ENCODE measurements at places on chromosomes 6 and 20.
A peak's percentile ranks its signal among the peaks of the same experiment; 100 is the strongest.

DNA sequence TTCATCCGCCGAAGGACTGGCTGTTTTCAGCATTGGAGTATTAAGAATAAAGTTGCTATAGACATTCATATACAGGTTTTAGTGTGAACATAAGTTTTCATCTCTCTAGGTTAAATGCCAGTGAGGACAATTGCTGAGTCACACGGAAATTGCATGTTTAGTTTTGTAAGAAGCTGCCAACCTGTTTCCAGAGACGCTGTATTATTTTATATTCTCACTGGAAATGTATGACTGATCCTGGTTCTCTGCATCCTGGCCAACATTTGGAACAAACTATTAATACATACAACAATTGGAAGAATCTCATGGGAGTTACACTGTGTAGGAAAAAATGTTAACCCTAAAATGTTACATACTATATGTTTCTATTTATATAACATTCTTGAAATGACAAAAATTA lies 16.7 kb upstream of the TGM6 start:
- DNase-seq, result no peak

- no peak for DNase-seq
These were observed 80.2 kb downstream of the FAM50B start for GRCh38 chr6:3929281-3929798.

DNA sequence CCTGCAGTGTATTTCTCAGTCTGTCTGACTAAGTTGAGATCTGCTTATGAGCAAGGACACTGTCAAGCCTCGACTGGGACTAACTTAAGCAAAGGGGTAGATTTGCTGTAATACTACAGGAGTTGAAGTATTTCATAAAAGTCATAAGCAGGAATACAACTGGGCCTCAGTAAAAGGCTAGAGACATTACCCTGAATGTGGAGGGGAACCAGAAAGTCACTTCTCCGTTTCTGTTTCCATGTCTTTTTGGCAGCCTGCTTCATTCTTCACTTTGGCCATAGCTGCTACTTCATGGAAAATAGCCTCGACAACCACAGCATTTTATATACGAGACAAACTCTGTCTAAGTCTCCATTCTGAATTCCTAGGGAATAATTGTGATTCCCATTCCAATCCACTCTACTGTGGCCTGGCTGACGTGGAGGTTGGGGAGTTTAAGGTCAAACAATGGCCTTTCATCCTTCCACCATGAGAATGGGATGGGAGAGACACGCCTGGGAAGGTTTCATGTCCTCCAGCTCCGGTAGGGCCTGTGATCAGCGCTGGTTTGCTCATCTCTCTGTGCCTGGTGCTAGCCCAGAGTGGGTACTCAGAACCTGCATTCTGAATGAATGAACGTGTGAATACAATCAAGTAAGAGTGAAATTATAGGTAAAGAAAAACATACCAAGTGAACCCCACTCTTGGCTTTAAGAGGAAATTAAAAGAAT lies 37.1 kb upstream of the DUSP22 start:
- DNase-seq, result no peak

DNA sequence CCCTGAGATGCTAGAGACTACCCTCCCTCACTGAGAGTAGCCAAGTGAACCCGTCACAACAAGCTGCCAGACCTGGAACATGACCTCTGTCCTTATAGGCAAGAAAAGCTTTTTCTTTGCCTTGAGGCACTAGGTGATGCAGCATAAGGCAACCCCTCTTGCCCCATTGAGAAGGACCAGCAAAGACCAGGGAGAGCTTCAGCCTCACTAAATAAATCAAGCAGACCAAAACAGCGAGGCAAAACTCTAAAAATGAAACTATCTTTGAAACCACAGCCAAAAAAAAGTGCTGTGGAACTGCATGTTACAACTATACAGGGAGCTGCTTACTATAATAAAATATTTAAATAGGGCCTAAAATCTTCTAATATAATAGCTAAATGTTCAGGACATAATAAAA lies 62.6 kb upstream of the FAM83B start:
- DNase-seq, result no peak

GRCh38 chr20:57323034-57323433 lies 6.6 kb upstream of the SPO11 start:
- no peak for DNase-seq

DNA sequence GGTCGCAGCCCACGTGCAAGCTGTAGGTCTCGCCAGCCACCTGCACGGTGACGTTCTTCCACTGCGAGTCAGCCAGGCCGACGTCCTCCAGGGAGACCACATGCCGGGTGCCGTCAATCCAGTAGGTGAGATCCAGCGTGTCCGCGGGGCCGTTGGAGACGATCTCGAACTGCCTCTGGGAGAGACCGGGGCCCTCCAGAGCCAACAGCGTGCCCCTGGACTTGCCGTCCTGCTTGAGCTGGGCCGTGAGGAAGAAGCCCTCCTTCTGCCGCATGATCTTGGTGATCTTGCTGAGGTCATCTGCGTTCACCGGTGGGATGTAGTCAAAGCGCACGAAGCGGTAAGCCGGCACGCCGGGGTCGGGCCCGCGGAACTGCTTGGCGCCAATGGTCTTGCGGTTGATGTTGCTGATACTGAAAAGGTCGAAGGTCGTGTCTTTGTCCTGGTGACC lies 5.1 kb downstream of the THBS2 start:
- DNase-seq, result no peak

DNA sequence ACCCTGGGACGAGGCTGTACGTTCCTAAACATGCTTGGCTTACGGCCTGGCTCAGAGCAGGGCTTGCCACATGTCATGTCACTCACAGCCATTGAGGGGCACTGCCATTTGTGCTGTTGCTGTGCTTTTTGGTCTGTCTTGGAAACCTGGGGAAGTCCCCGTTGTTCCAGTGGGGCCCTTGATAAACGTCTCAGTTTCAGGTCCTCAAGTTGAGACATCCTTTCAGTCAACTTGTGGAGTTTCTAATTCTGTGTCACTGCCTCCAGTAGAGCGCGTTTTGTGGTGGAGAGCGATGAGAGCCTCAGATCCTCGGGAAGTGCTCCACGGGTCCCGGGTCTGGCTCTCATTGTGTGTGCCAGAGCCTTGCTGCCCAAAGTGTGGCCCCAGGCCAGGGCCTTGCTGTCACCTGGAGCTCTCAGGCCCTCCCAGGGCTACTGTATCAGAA lies 43.0 kb upstream of the CCR6 start:
- no peak for DNase-seq

GRCh38 chr6:74250161-74250818 lies 554.3 kb downstream of the CD109 start:
- no peak for DNase-seq

DNA sequence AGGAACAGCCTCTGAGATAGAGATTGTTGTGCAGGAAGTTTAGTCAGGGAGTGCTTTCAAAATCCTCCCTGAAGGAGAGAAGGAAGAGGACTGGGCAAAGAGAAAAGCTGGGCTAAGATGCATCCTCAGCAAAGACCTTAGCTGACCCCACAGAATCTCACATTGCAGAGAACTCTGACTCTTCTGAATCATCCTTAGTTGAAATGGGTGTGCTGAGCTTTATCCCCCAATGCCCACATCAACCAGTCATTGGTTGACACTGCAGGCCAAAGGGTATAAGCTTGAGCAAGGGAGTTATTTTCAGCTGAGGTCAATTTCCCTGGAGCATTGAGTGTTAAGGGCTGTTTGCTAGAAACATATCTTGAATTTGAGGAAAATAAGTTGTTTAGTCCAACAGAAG lies 732.2 kb downstream of the CBLN4 start:
- no peak for DNase-seq

DNA sequence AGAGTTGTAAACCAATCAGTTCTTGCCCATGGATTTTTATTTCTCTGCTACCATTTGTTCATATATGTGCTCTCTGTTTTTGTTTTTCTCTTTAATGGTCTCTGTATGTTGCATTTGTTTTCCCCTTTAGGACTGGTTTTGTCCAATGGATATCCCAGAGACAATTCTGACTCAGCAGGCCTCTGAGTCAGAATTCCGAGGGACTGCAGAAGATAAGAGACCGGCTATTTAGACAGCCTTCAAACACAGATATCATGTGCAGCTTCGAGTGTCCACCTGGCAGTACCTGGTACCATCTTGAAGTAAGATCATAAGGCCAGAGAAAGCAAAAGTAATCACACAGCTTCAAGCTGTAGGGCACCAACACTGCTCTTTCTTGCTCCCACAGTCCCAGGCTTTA lies 125.5 kb downstream of the ELOVL4 start:
- DNase-seq, result no peak

DNA sequence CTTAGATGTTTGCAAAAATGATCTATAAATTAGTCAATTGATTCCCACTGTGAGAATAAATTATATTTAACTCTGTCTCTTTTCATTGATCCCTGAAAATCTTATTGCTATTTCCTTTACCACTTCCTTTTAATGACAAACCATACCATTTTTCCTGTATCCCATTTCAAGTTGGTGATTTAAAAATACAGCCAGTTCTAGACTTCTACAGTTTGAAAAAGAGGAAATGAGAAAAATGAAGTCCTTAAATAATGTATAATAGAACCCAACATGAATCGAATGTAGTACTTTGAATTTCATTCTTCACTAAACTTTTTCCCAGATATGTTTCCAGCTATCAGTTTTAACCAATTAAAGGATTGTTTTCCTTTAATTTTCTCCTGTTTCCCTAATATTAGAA lies 29.5 kb upstream of the SDHAF4 start:
- DNase-seq, result no peak

GRCh38 chr6:39335780-39336545 lies 13.5 kb upstream of the KCNK16 start:
- no peak for DNase-seq

DNA sequence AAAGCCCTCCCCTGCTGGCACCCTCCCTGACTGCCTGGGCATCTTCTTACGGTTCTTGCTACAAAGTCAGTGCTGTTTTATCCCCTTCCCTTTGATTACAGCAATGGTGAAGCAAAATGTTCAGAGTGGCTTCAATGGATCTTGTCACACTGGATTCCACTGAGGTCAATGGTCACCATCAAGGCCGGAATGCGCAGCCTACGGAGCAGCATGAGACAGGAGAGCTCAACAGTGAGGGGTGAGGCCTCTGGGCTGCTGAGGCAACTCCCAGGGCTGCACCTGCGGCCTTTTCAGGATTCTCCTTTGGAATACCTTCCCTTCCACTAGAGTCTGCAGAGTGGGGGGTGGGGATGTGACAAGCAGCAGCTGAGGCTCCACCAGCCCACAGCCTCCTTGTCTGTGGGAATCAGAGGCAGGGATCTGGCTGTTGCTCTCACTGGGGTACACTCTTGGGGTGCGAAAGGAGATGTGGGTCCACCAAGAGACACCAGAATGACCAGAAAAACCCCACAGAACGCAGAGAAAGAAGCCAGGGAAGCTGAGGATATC lies 40.4 kb upstream of the EMILIN3 start:
- no peak for DNase-seq

DNA sequence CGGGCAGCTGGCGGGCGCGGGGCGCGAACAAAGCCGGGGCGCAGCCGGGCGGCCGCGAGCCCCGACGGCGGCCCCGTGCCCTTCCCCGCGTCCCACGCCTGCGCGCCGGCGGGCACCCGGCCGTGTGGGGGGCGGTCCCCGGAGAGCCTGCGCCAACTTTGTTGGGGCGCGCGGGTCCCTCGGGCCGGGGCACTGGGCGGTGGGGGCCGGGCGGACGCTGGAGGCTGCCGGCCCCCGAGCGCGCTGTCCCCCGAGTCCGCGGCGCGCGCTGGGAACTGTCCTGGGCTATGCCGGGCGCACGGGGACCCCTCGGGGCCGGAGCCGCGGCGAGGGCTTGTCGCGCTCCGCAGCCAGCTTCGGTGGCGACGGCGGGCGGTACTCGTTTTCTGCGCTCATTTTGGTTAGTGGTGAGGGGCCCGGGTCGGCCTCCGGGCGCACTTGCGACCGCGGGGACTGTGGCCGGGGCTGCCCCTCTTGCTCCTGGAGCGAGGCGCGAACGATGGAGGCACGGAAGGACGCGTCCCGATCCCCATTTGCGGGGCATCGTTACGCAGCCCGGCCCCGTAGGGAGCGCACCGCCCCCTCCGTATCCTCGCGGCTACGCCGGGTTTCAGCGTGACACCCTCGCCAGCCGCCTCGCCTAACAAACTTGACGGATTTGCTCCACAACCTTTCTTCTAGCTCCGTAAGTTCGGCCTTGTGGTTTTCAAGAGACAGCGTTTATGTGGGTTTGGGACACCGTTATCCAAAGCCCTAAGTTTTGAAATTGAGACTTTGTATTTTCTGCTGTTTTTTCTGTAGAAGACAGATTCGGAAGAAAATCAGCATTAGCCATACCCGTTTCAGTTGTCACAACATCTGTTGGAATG lies 622 bp downstream of the SS18L1 start:
- peak; percentile 59 for DNase-seq

- no peak for DNase-seq
These were observed 40.0 kb downstream of the SF3B5 start for GRCh38 chr6:144055121-144055931.

DNA sequence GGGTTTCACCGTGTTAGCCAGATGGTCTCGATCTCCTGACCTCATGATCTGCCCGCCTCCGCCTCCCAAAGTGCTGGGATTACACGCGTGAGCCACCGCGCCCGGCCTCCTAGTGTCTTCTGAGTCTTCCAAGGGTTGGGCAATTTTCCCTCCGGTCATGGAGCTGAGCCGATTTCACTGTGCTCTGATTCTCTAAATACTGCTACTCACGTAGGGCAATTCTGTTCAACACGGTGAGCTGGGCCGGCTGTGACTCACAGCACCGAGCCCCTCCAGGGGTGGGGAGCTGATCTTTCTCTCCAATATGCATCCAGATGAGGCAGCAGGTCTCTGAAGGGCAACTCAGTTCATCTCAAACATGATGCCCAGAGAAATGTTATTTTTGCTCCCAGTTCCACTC lies 71.6 kb upstream of the CD93 start:
- DNase-seq, result no peak

GRCh38 chr6:169046021-169046420 lies 207.6 kb downstream of the THBS2 start:
- no peak for DNase-seq

GRCh38 chr20:33664762-33665144 lies 2.0 kb upstream of the ACTL10 start:
- DNase-seq, result no peak

GRCh38 chr6:111793711-111794111 lies 79.5 kb downstream of the FYN start:
- DNase-seq, result no peak

- DNase-seq, result no peak
These were observed 10.9 kb upstream of the MRS2 start for GRCh38 chr6:24391756-24392405.

GRCh38 chr6:45900808-45901752 lies 114.6 kb downstream of the CLIC5 start:
- no peak for DNase-seq

DNA sequence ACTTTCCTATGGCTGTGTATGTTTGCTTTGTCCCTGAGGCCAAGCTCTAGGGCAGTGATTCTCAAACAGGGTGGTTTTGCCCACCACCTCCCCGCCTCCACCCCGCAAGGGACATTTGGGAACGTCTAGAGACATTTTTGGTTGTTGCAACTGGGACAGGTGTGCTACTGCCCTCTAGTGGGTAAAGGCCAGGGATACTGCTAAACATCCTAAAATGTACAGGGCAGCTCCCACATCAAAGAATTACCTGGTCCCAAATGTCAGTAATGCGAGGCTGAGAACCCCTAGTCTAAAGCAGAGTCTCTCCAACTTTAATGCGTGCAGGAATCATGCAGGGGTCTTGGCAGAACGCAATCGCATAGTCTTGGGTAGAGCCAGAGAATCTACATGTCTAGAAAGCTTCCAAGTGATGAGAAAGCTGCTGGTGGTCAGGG lies 5.1 kb downstream of the KCNS1 start:
- no peak for DNase-seq

- no peak for DNase-seq
These were observed 52.5 kb downstream of the RBL1 start for GRCh38 chr20:37042986-37043972.

Data from mesothelial cell of epicardium (in vitro differentiated cells).